ENCODE measurements at places on chromosomes 12 and 14. TPM values are rescaled to one million over a fixed set of nuclear protein-coding genes. Genes with fewer than 3 reads are reported as not detected.
A peak's percentile ranks its signal among the peaks of the same experiment; 100 is the strongest.

DNA sequence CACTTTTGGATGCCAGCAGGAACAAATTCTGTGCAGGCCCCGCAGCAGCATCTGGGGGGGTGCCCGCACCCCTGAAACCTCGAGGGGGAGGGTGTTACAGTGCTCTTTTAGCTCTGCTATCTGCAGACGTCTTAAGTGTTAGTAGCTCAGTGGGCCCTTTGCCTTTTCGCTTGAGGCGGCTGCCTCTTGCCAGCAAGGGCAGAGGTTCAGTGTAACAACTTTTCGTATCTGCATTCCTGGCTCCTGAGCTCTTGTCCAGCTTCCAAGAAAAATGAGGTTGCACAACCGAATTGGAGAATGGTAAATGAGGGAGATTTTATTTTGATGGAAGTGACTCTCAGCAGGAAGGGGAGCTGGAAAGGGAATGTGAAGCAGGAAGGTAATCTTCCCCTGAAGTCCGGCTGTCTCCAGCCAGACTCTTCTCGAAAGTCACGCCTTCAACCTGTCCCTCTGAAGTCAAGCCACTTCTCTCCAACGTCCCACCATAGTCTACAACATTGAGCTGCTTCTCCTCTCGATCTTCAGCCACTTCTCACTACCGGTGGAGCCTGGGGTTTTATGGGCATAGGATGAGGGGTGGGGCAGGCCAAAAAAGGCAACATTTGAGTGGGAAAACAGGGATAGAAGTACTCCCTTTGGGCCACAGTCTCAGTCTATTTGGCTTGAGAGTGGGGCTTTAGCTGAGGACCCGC lies 17.8 kb downstream of the TAS2R50 start:
- DNase-seq, result peak; percentile 62

- no peak for DNase-seq
These were observed 44.1 kb downstream of the PITPNM2 start for GRCh38 chr12:123106640-123107359.

DNA sequence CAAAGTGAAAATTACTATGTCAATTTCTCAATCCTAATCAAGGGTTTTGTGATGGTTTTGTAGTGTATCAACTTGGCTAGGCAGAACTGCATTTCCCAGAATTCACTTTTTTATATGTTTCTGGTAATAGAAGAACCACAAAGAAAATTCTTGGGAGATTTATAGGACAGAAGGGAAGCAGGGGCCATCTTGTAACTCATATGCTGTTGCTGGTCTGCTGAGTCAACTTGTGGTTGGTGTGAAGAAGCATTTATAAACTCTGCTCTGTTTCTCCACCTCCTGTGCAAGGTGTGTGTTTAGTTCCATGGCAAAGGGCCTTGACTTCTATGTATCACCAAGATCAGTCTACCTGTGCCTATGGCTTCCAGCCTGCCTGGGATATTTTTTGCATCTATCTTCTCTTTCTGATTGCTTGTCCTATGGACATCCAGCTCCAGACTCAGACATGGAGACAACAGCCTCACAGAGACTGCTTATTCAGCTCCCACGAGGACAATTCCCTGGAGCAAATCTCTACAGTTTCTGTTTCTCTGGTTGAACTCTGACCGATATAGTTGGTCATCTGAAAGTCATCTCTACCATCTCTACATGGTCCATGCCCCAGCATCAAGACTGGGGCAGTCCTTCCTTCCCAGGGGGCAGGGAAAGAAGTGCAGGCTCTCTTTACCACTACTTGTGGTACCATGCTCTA lies 364.3 kb upstream of the DDHD1 start:
- DNase-seq, result no peak

GRCh38 chr12:128715485-128715884 lies 108.3 kb downstream of the SLC15A4 start:
- DNase-seq, result no peak

- DNase-seq, result no peak
These were observed 485.9 kb downstream of the APAF1 start for GRCh38 chr12:99130808-99131553.

DNA sequence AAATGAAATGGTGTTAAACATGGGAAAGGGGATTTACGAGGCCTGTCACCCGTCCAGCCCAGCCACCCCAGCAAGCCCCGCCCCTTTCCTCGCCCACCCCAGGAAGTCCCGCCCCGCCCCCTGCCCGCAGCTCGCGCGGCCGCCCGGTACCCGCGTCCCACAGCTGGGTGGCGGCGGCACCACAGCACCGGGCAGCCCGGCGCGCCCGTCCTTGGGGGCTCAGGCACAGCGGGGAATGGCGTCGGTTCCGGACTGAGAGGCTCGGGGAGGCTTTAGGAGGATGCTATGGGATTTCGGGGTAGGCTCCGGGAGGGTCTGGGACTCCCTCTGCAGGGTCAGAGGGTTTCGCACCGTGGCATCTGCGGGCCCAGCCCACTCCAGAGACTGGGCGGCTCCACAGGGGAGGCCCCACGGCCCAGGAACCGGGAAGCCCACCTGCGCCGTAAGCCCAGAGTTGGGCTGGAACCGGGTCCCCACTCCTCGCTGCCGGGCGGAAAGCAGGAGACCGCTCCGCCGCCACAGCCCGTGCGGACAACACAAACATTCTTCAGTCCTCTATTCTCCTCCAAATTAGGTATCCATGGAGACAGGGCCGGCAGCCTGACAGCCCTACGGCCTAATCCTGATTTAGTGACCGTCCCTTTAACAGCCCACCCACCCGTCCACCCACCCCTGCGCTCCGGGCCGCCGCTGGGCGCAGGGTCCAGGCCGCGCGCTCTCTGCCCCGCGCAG lies 1.4 kb downstream of the FIGNL2 start:
- peak; percentile 96 for DNase-seq

DNA sequence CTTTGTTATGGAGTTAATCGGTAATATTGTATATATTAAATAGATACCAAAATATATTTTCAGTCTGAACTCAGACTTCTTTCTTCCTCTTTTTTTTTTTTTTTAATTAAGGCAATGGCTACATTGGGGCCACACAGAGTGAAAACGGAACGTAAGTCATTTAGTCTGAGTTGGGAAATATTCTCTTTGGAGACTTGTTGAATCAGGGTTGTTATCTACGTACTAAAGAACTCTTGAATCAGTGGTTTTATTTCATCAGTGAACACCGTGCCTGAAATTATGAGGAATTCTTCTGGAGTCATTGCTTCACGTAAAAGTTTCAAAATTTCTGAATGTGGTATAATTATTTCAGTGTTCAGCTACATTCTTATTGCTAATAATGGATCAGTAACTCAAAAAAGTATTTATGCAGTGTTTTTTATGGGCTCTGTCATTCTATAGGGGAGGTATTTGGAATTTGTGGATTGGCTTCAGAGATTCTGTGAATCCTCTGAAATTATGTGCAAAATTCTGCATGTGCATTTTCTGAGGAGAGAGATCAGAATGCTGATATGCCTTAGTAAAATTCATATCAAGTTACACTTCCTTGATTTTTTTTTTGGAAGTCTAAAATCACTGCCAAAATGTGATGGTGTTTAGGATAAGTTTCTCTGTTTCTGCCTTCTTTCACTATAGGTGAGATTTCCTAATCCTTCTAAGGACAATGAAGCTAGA lies 39.6 kb downstream of the BRMS1L start:
- no peak for DNase-seq

The NRL gene
- total RNA-seq, result 1.5 TPM

The PLEKHH1 gene
- 1.1 TPM for total RNA-seq

The LIN7A gene
- 11.5 TPM for total RNA-seq
